HEK293T (cell line): ENCODE measurements at places on chromosomes 13 and 19.

- DNase-seq: no peak
Observed at GRCh38 chr19:46042252-46042883, 1.6 kb upstream of the IGFL4 start.

- DNase-seq: no peak
Observed at GRCh38 chr19:37907735-37908455, 887 bp downstream of the SIPA1L3 start.

- no peak for DNase-seq
Observed at GRCh38 chr19:29622166-29623070, 16.3 kb downstream of the POP4 start.

GRCh38 chr19:33448159-33448516, 73.5 kb downstream of the PEPD start:
- DNase-seq: no peak

DNA sequence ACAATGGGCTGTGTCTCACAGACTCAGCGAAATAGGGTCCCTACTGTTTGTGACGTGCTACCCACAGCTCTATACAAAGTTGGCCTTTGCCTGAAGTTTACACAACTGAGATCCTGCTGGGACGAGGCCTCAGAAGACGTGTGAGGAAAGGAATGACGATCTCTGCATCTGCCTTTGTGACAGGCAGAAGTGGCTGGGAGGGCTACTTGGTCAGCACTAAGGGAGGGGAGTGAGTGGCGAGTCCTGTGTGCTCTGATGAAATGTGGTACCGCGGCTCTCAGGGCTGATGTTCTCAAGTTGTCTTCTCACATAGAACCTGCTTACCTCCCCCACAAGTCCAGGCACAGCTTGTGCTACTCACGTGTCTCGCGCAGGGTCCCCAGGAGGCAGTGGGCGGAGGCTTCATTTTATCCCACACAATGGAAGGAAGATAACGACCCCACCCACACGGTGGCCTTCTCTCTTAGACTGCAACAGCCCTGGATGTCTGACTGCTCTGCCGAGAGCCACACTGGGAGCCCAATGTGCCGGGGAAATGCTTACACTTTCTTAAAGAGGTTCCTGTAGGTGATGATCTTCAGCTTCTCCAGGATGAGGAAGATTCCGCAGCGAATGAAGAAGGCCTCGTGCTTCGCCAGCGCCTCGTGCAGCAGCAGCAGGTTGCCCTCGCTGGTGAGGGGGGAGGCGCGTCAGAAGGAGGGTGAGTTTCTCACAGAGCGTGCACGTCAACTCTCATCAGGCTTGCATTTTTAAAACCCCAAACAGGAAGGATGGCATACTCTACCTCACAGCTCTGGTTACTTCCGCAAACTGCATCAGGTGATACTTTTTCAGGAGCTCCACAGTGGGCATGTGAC, 21.2 kb downstream of the PROZ start:
- no peak for DNase-seq

DNA sequence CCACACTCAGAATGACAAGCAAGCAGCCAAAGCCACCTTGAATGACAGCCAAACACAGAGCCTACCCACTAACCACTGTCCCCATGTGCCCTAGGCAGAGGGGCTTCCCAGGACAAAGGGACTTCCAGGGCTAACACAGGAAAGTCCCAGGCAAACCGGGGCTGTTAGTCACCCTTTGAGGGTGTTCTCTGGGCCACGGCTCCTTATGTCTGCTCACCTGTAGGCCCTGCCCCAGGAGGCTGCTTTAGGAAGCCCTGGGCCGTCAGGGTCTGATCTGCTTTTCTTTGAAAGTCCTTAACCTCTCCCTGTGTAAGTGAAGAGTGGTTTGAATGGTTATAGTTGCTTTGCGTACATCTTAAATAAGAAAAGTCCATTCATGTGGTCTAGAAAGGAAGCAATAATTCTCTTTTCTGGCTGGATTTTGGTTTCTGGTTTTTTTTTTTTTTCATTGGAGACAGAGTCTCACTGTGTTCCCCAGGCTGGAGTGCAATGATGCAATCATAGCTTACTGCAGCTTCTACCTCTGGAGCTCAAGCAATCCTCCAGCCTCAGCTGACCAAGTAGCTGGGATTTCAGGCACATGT, 161.4 kb downstream of the EFNB2 start:
- DNase-seq: no peak

DNA sequence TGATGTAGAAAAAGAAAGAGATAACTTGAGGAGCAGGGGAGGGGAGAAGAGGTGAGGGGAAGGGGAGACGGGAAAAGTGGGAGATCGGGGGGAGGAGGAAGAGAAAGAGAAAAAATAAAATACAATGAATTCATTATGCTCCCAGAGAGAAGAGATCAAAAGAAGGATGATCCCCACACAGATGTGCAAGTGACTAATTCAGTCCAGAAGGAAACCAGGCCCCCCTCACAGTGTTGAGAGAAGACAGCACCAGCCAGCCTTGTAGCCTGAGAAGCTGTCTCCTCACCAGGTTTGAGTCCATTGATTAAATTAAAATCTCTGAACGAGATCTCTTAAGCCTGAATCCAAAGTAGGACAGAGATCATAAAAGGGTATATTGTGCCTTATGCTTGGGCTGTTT, 333.7 kb upstream of the NBEA start:
- no peak for DNase-seq

- peak; percentile 46 for DNase-seq
Observed at GRCh38 chr19:17235300-17235970, 9.4 kb downstream of the OCEL1 start.

- DNase-seq: peak; percentile 60
Observed at GRCh38 chr19:4911786-4912672, 2.7 kb downstream of the UHRF1 start.

GRCh38 chr19:5628919-5629481, 6.1 kb downstream of the SAFB start:
- DNase-seq: no peak

DNA sequence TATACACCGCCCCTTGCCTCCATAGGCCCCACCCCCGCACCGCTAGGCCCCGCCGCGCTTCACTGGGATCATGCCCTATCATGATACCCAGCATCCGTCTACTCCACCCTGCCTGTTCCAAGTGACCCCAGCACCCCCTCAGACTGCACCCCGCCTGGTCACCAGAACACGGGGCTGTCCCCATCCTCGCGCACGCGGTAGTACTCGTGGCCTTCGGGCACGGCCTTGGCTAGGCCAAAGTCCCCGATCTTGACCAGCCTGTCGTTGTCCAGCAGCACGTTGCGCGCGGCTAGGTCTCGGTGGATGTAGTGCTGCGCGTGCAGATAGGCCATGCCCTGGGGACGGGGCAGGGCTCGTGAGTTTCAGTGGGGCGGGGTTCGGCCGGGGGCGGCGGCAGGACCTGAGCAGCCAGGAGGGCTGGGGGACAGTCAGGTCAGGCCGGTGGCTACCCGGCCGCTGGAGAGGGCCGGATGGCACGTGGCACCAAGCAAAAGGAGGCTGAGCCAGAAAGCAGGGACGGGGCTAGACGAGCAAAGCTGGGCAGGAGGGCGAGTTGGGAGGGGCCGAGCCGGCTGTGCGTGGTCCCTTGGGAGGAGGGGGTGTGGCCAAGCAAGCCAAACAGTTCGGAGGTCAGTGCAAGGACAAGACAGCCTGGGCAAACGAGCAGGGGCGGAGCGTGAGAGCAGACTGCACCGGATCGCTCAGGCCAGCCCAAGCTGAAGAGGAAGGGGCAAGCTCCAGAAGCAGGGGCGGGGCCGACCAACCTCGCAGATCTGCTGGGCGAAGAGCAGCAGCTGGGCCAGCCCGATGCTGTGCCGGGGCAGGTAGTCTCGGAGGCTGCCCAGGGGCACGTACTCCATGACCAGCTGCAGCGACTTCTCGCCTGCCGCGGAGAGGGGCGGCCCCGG, 13.6 kb upstream of the ICAM3 start:
- no peak for DNase-seq

GRCh38 chr13:98823442-98823841, 71.0 kb upstream of the SLC15A1 start:
- no peak for DNase-seq

DNA sequence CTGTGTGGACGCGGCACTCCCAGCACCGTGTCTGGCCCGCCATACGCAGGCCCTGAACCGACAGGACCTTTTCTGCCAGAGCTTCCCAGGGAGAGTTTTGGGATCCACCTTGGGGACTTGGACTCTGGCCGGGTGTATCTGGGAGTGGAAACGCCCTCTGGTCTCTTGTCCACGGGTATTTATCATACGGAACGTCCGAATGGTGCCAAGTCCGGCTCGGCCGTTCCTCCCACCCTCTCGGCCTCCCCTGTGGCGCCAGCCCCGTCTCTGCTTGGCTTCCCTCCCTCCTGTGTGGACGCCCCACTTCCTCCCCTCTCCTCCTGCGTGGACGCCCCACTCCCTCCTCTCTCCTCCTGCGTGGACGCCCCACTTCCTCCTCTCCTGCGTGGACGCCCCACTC, 12.1 kb downstream of the HCN2 start:
- DNase-seq: no peak

GRCh38 chr19:46785054-46785979, 3.1 kb downstream of the SLC1A5 start:
- DNase-seq: no peak

DNA sequence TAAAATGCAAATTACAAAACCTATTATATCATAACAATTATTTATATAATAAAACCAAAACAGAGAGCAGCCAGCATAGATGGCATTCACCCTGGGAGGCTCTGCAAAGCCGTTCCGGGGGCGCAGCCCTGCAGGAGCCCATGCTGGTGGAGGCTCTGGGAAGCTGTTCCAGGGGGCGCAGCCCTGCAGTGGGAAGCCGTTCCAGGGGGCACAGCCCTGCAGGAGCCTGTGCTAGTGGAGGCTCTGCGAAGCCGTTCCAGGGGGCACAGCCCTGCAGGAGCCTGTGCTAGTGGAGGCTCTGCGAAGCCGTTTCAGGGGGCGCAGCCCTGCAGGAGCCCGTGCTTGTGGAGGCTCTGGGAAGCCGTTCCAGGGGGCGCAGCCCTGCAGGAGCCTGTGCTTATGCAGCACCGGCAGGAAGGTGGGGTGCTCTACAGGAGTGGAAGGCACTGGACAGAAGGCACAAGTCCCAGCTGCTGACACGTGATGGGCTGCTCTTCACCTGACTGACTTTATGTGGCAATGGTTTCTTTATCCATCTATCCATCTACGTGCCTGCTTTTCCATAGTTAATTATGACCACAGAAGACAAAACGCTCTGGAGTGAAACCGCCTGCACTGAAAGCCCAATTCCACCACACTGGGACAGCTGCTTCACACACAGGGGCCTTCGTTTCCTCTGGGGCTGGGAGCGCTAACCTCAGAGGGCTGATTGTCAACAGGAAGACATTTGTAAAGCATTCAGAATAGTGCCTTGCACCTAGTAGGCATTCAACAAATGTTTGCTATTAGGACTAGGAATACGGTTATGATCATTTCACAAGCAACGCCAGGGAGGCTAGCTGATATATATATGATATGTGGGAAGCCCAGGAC, 23.7 kb downstream of the PCID2 start:
- no peak for DNase-seq

DNA sequence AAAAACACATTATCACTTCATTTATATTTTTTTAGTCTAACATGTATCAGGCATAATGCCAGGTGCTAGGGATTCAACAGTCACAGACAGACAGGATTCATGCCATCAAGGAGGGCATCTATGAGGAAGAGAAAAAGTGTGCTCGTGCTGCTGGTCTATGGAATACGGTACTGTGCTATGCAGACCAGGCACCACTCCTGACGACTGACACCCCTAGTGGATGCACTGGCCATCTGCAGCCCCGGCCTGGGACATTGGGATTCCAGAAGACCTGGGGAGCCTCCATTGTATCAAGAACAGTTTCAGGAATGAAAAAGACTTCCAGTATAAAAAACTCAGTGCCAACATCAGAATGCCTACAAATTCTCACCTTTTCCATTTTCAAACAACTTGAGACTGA, 94.0 kb downstream of the KLF12 start:
- peak; percentile 97 for DNase-seq

GRCh38 chr13:39935155-39935554, 279.7 kb downstream of the COG6 start:
- DNase-seq: no peak

DNA sequence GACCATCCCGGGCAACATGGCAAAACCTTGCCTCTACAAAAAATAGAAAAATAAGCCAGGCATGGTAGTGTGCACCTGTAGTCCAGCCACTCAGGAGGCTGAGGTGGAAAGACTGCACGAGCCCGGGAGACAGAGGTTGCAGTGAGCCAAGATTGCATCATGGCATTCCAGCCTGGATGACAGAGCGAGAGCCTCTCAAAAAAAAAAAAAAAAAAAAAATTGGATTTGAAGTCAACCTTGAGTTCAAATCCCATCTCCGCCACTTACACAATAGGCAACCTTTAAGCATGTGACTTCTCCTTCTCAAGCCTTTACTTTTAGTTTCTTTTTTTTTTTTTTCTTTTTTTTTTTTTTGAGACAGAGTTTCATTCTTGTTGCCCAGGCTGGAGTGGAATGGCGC, 12.0 kb downstream of the KASH5 start:
- DNase-seq: no peak

DNA sequence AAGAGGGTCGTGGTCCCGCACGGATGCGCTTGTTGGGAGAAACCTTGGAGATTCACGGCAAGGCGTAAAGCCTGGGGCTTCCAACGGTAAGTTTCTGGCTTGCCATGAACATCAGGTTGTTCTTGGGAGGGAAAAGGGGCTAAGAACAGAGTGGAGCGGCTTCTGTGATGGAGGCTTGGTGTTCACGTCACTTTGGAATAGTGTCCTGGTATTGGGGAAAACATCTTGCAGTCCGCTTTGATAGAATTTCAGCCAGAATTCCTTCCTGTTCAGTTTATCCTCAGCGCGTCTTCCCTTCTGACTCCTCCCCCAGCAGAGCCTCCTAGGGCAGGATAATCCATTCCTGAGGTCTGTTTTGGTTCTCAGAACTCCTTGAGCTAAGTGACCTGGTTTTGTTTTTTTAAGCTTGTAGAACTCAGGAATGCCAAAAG, 2.0 kb downstream of the KCTD15 start:
- no peak for DNase-seq

DNA sequence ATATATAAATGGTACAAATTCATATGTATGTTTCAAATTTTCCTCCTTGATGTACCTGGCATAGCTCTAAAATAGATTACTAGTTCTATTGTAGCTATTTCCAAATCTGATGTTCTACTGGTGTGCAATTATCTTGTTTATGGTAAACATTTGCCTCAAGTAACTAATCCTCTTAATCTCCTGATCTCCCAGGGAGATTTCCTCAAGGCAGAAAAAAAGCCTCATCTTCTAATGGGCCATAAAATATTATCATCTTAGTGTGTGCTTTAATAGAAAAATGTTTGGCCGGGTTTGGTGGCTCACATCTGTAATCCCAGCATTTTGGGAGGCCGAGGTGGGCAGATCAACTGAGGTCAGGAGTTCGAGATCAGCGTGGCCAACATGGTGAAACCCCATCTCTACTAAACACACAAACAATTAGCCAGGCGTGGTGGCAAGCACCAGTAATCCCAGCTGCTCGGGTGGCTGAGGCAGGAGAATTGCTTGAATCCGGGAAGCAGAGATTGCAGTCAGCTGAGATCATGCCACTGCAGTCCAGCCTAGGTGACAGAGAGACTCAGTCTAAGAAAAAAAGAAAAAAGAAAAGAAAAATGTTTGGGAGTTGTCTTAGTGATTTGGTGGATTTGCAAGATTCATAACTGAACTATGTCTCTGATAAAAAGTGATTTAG, 498.9 kb upstream of the SLITRK5 start:
- DNase-seq: no peak
